ENCODE measurements at places on chromosomes 16 and 17. TPM values are rescaled to one million over a fixed set of nuclear protein-coding genes. Genes with fewer than 3 reads are reported as not detected.
A peak's percentile ranks its signal among the peaks of the same experiment; 100 is the strongest.

DNA sequence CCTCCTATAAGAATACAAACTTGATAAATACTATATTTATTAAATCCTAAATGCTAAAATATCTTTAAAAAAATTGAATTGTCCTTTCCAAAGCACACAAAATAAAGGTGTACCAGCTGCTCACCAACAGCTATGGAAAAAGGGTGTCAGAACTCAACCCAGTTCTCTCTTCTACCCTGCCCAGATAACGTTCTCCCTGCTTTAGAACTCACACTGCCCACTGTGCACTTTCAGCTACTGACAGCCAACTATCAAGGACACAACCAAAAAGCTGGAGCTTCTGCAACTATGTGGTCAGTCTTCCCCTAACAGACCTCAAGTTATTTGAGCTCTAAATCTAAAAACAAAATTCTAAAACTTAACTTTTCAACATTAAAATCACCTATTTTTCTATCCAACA, 13.7 kb downstream of the AP1G1 start:
- no peak for DNase-seq

- DNase-seq: no peak
Measured at GRCh38 chr17:12406623-12407215, 259.0 kb upstream of the MYOCD start.

- DNase-seq: peak; percentile 86
Measured at GRCh38 chr17:76384222-76384986, at the start of gene SPHK1. Gene SPHK1 (plus strand): TSS chr17:76384609. CDS start chr17:76385645, 1,036 bp downstream.

- no peak for DNase-seq
Measured at GRCh38 chr17:61868074-61868473, 4.7 kb upstream of the BRIP1 start.

- DNase-seq: no peak
Measured at GRCh38 chr17:9363440-9364350, 211.9 kb downstream of the STX8 start.

DNA sequence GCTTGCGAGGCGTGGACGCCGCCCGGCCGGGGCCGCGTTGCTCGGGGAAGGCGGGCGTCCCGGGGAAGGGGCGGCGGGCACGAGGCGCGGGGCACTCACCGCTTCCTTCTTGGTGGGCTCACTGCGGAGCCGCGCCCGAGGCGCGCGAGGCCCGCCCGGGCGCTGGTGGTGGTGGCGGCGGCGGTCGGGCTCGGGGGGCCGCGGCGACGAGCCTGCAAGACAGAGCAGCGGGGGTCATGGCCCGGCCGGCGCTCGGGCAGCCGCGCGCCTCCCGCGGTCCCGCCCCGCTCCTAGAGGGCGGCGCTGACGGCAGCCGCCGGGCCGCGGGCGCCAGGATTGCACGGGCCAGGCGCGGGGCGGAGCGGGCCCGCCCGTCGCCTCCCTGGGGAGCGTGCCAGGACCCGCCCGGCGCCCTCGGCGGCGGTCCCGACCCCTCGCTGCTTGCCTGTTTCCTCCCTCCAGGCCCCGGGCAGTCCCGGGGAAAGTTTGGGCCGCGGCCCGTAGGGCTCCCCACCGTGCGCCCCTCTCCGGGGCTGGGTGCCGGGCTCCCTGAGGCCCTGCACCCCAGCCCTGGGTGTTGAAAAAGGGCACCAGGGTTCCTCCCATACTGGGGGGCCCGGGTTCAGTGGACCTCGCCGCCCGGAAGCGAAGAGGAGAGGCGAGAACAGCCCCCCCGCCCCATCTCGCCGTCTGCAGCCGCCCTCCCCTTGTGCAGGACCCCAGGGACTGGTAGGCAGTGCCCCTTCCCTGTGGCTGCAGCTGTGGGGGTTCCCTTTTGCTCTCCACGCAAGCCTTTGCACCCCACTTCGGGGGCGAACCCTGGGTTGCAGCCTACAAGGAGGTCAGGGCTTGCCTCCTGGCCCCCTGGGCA, at the start of gene C16orf74:
Gene C16orf74 (minus strand): TSS at position 270 of the 871 bp plus-strand sequence. CDS start 15,879 bp downstream, outside the sequence.
- DNase-seq: peak; percentile 84

DNA sequence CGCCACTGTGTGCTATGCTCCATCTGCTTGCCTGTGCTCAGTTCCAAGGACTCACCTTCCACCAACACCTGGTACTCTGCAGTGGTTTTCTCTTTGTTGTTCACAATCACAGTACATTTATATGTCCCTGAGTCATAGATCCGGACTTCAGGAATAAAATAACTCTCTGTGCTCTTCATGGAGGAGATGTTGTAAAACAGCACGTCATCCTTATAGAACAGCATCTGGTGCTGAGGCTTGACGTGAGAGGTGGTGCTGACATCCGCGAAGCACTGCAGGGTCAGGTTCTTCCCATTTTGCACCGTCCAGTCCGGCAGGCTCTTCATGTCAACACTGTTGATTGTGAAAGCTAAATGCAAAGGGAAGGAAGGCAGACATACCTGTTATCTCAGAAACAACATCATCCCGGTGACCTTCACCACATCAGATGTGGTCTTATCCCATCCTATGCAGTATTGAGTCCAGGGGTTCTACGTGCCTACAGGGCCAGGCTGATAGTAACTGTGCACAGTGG, 12.8 kb downstream of the PECAM1 start:
- no peak for DNase-seq

DNA sequence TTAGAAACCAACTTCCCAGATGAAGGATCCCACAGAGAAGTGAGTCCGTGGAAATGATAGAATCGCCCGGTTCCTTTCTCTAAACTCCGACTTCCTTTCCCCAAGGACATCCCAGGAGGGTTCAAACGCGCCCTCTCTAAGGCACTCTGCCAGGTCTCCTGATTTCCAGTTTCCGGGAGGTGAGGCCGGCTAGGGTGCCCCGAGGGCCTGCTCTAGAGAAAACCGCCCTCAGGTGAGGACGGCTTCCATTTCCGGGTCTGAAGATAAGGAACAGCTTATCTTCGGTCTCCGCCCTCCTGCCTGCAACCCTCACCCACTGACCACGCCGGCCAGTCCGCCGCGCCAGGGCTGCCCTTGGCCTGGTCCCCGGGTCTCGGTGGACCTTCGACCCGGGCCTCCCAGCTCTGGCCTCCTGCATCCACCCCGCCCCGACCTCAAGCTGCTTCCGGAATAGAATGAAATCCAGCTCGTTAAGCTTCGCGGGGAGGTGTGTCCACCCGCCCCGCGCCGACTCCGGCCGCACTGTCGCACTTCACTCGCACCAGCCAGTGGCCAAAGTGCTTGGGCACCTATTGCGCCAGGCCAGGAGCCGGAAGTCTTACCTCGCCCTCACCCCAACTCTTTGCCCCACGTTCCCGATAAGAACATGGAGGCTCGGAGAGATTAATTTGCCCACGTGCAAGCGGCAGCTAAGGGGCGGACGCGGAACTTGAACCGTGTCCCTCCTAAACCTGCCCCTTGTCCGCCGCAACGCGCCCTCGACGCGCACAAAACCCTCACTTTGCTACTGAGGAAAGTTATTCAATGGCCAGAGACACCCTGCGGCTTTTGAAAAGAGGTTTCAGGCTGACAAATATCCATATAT, 836 bp upstream of the MMP15 start:
- DNase-seq: peak; percentile 75

- DNase-seq: no peak
Measured at GRCh38 chr16:74716355-74716754, 15.7 kb upstream of the MLKL start.

DNA sequence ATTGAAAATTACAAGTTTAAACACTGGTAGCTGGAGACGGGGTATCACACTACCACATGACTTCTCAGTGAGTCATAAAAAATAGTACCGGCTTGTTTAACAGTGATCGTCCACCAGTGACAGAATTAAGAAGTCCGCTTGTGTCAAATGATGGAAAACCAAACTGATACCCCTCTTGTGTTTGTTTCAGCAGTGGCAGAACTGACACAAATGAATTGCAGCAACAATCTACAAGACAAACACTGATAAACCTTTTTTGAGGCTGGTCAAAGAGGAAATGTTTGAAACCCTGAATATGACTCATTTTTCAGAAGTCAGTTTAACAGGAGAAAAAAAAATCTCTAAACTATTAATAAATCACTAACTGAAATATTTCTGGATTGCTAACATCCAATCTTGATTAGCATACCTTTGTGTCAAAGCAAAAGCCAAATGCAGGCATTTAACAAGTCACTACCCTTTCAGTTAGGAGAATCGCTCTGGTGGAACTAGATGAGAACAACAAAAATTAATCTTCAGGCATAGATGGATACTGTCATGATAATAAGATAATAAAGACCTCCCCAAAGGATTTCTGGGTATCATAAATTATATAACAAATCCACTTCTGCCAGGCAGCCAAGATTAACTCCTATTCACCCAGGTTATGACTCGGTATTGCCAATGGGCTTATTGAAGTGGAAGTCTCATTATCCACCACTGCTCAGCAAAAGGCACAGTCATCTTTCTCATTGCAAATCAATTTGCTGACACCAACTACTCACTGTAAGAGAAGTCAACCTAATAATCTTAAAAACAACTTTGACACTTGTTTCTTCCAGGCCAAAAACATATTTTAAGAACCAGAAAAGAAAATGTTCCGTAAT, 20.8 kb downstream of the DCUN1D3 start:
- DNase-seq: no peak

DNA sequence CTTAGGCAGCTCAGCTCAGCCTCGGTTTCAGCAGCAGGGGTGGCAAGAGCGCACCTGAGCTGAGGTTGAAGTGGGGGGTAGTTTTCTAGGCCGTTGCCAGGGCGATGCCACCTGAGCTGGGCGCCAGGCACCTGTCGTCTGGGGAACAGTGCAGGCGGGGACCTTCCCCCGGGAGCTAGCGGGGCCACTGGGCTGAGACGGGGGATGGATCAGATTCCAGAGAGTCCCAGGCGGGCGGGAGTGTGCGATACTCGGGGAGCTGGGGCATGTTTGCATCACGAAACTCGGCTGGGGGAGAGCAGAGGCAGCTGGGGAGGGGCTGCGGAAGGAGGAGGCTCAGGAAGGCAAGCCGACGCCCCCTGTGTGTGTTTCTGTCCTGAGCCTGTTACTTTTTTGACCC, 477 bp upstream of the CLDN9 start:
- DNase-seq: no peak

DNA sequence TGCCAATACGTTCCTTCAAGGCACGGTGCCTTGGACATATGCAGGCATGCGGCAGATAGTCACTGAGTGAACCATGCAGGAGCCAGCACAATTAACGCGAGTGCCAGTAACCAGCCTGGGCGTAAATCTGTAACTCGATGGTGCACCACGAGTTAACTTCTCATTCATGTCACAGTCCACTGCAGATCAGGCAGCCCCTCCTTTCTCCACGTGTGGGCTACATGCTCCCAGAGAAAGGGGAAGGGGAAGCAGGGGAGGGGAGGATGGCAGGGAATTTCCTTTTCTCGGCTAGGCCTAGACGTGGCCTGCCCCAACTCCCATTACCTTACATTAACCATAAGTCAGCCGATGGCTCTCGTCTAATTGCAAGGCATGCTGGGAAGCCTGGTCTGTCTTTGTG, 287.9 kb downstream of the CPPED1 start:
- DNase-seq: no peak

- DNase-seq: no peak
Measured at GRCh38 chr17:14664511-14664910, 363.6 kb downstream of the HS3ST3B1 start.

DNA sequence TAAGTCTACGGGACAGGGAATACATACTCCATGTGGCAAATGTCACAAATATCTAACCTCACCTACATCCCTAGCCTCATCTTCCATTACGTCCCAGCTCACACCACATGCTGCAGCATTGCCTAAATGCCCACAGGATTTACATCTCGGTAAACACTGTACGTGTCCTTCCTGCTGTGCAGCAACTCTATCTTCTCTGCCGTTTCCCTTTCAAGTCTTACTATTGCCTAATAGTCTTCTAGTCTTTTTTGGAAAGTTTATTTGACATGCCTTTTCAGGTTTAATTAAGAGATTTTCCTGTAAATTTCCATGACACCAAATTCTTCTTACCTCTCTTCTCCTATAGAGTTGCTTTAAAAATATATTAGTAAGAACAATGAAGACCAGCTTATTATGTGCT, 120.5 kb downstream of the HS3ST4 start:
- DNase-seq: no peak

DNA sequence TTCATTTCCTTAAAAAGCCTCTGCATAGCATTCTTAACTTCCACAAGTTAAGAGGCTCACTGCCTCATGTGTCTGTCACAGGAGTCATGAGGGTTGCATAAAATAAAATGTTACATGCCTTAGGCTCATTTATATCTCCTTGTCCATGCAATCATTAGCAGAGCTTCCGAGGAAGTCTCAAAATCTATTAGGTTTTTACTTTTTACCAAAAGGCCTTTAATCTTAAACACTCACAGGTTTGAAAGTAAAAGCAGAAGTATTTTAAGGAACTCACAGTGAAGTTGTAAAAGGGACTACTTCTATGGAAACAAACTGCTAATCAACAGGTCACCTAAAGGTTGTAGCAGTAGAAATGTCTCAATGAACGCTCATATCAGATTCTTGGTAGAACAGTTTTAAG, 5.2 kb upstream of the ATP6V0A1 start:
- DNase-seq: no peak

DNA sequence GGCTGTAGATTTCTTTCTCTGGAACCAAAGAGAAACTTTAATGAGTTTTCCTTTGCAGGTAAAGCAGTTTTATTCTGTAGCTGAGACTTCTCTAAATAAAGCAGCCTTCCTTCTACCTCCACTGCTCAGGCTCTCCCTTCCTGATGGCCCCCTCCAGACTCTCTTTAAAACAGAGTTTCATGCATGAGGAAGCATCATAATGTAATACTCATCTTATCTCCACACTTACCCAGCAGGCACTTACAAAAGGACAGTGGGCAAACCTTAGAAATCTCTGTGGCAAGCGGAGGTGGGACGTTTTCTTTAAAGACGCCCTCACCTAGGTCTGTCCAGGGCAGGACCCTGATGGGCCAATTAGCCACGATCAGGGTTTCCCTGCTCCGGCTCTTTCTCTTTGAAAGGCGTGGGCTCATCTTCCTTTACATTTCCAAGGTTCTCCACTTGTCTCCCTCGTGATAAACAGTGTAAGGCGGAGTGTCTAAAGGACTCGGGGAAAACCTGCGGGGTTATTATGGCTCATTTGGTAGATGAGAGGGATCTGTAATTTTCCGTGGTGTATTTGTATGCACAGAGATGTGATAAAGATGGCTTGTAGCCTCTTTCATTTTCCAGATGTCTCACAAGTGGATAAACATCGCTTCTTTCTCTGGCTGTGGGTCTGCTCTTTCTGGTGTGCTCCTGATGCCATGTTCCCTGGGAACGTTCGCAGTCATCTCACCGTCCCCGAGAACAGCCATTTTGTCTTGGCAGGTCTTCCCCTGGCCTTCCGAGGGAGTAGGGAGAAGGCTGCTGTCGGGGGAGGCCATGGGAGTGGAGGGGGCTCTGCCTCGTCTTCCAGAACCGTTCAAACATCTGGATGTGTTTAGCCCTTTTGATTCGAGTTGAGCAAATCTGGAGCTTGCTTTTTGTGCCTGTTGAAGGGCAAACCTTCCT, 239.0 kb downstream of the CCDC182 start:
- no peak for DNase-seq

Gene WDR90
- 7.7 TPM for total RNA-seq

Gene CORO7
- total RNA-seq: 11.6 TPM

Gene CBFA2T3
- total RNA-seq: 11.1 TPM

Gene SOST
- total RNA-seq: not detected

Gene GEMIN4
- 12.6 TPM for total RNA-seq

Gene ALKBH5
- 183 TPM for total RNA-seq

Gene GLP2R
- 0.24 TPM for total RNA-seq

Gene DNAAF8
- 1.5 TPM for total RNA-seq

Gene EFNB3
- 0.11 TPM for total RNA-seq
